Left cardiac atrium (tissue), 4 donors: ENCODE measurements at places on chromosomes 4 and X. TPM values are rescaled to one million over a fixed set of nuclear protein-coding genes. Genes with fewer than 3 reads are reported as not detected.

Gene TMEM154
- total RNA-seq = 2.8 TPM

Gene CPZ
- 1.8 TPM for total RNA-seq

- DNase-seq = no peak
These were observed 37.0 kb upstream of the OTUD4 start for GRCh38 chr4:145217349-145217748.

GRCh38 chr4:212438-213188 is 88.3 kb downstream of the ZNF718 start:
- peak; percentile 88 for DNase-seq

- DNase-seq = no peak
These were observed 67.3 kb upstream of the TACR3 start for GRCh38 chr4:103787057-103787456.

- DNase-seq = no peak
These were observed 16.1 kb upstream of the FAM47E start for GRCh38 chr4:76235407-76235806.

GRCh38 chr4:120472447-120473131 is 405.9 kb upstream of the MAD2L1 start:
- no peak for DNase-seq

GRCh38 chrX:152733261-152733975 is at the start of the genes CSAG1 and MAGEA12:
Gene CSAG1 (minus strand): TSS chrX:152733721. CDS start chrX:152732460, 1,261 bp downstream.
Gene MAGEA12 (plus strand): TSS chrX:152733757. CDS start chrX:152736162, 2,405 bp downstream.
- no peak for DNase-seq
